Fibroblast of upper back skin (primary cell): ENCODE measurements at places on chromosomes 3 and 15.

DNA sequence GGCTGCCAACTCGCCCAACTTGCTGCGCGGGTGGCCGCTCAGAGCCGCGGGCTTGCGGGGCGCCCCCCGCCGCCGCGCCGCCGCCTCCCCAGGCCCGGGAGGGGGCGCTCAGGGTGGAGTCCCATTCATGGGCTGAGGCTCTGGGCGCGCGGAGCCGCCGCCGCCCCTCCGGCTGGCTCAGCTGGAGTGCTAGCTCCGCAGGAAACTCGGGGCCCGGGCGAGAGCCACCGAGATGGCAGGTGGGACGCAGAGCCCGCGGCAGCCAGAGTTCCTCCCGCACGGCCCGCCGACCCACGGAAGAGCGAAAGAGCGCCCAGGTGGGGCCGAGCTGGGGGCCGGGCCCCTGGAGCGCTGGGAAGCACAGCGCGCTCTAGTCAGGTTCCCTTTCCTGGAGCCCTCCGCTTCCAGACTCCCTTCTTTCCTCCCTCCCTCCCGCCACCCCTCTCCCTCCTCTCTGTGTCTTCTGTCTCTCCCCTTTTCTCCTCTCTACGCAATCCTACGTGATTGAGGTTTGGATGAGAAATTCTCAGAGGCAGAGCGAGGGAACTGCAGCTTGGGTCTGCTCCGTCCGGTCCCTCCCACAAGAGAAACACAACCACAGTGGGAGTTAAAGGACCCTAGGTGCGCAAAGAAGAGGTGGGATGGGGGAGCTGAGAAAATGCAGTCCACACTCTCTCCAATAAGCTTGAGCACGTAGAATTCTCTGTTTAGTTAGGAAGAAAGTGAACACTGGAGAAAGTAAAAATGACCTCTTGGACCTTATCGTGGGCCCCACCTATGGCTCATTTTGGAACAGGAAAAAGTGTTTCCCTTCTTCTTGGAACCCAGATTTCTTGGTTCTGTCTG lies 317.3 kb downstream of the FGF12 start:
- DNase-seq: peak; percentile 17

DNA sequence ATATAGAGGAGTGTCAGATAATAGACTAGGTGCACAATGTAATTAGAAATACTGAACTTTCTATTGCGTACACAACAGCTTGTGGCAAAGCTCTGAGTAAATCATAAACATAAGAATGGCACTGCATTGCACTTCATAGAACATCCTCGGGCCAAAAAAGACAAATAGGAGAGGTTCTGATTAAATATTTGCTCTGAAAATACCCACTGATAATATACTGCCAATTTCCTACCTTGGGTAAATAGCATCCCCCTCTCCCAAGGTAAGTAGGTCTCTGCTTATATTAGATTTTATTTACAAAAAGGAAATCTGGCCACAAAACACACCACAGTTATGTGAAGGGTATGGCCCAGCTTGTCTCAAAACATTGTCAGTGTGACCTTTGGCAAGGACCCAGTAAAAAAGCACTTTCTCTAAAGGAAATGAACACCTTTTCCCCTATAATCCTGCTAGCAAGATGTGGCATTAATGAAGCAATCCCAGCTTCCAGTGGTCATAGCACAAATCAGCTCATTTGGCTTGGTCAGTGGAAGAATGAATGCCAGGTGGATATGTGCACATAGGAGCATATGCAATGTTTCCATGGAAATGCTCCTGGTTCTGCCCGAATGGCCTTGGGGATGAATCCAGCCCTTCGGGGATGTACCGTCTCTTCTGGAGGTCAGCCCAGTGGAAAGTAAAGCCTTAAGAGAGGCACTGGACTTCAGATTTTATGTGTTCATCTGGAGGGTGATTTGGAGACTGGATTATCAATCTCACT lies 315.9 kb downstream of the LSAMP start:
- no peak for DNase-seq

DNA sequence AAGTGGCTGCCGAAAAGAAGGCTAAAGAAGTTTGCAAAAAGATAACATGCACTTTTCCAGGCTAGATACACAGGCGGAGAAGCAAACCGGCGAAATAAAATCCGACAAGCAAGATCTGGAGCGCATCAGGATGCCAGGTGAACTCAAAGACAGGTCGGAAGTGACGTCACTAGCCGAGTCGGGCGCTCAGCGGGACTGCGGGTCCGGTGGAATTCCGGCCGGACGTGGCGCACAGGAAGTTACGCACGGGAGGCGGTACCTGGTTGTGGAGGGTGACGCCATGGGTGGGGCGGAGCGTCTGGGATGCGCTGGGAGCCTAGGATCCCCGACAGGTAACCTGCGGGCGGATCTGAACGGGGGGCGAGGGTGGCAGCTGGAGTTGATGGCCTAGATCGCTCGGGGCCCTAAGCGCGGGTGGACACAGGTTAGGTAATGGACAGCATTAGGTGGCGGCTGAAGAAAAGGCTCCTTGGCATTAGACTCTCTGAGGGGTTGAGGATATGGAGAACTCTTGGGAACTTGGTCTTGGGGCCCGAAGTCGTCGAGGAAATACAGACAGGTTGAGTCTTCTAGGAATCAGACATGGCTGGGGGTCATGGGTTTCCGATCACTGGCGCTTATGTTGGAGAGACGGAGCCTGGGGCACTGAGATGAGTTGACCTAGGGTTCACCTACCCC lies 29.0 kb upstream of the EHHADH start:
- peak; percentile 93 for DNase-seq

- DNase-seq: no peak
Observed at GRCh38 chr3:185208823-185209222, 45.0 kb downstream of the EHHADH start.

DNA sequence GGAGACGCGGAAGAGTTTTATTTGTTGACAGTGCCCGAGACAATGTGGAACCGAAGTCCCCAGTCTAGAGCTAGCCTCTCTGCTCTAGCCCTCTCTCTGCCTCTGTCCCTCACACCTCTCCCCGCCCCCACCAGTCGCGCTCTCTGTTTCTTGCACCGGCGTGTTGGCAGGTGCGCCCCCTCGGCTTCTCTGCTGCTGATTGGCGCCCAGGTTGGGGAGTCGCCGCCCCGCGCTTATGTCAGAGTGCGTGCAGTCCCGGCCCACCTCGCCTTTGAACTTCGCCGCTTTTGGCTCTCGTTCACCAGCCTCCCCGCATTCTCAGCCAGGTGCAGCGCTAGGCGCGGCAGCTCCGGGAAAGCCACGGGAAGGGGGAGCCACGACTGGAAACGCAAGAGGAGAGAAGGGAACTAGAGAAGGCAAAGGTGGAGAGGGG lies at the start of gene SOX14:
Gene SOX14 (plus strand): TSS at position 315 of the 433 bp plus-strand sequence. CDS start 470 bp downstream, outside the sequence.
- DNase-seq: no peak
